ENCODE measurements at places on chromosomes 2 and 18.
A peak's percentile ranks its signal among the peaks of the same experiment; 100 is the strongest.

- DNase-seq = no peak
Observed at GRCh38 chr2:134140251-134140661, 113.6 kb upstream of the MGAT5 start.

GRCh38 chr2:47088371-47089082 lies 66.6 kb downstream of the STPG4 start:
- DNase-seq = no peak

GRCh38 chr2:238653431-238654109 lies 194.3 kb upstream of the TWIST2 start:
- DNase-seq = no peak

DNA sequence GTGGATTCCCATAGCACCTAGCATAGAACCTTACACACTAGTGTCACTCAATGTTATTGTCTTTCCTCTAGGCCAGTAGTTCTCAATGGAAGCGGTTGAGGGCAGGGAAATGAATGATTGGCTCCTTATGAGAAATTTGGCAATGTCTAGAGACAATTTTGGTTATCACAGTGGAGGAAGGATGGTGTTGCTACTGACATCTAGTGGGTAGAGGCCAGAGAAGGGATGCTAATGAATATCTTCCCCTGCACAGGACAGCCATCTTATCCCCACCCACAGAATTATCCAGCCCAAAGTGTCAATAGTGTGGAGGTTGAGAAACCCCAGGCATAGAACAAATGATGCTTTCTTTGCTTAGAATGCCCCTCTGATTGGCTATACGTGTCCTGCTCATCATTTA lies 15.8 kb downstream of the C18orf63 start:
- DNase-seq = peak; percentile 30

DNA sequence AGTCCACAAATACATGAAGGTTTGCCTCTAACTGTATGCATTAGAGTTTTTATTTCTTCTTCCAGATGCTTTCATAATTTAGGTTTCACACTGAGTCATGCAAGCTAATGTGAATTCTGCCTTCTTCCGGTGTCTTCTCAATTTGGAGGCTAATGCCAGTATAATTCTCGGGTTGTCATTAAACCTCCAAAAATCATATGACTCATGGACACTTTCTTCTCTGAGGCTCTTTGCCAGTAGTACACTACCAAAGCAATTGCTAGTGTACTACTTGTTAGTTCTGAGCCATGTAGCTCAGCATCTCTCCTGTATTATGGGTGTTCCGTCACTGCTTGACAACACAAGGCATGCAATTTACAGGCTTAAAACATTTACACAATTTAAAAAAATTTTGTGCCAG lies 137.1 kb downstream of the VWC2L start:
- peak; percentile 2 for DNase-seq

- no peak for DNase-seq
Observed at GRCh38 chr2:26853751-26854150, 5.8 kb downstream of the DPYSL5 start.

- DNase-seq = no peak
Observed at GRCh38 chr2:25276569-25277465, 64.9 kb downstream of the DNMT3A start.

DNA sequence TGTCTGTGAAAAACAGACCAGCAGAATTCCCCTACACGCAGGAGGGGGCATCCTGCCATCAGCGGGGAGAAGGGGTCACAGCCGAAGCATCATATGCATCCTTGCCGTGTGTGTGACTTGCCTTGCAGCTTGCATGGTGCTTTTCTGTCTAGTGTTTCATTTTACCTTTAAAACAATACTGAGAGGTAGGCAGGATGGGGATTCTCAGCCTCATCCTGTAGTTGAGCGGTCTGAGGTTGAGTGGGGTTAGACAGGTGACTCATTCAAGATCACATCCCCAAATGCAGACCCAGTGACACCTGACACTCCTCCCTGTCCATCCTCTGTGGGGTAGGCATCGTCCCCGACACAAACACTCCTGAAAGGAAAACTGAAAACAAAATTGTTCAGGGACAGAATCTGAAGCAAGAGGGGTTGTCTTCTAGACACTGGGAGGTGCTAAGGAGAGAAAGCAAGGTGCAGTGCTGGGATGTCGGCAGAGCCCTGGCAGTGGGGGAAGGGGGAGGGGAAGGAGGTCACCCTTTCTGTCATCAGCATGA lies 7.9 kb downstream of the ARL4C start:
- DNase-seq = no peak

GRCh38 chr2:226411727-226412360 lies 387.8 kb downstream of the IRS1 start:
- DNase-seq = no peak
